Osteoblast (primary cell): ENCODE measurements at places on chromosomes 12 and 14. TPM values are rescaled to one million over a fixed set of nuclear protein-coding genes. Genes with fewer than 3 reads are reported as not detected.

The PLA2G1B gene
- total RNA-seq, result not detected in 2 replicates

The DCAF11 gene
- 73.4 and 84.7 TPM in 2 replicates for total RNA-seq

The DDX47 gene
- total RNA-seq, result 60.8 and 63.6 TPM in 2 replicates

The DNAI7 gene
- 0.29 and 0.36 TPM in 2 replicates for total RNA-seq

DNA sequence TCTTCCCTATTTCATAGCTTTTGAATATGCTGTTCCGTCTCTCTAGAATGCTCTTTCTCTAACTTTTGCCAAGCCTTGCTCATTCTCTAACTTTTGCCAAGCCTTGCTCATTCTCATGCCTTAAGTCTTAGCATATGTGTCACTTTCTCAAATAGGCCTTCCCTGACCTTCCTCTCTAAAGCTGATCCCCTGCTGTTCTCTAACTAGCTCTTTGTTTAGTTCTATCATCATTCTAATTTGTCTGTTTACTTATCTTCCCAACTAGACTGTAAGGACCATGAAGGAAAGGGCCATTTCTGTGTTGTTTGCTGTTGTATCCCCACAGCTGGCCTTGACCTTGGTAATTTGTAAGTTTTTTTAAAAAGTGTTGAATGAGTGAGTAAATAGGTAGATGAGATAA is 71.1 kb downstream of the ZNF641 start:
- no peaks in the 10 kb centered on the region for H3K36me3 ChIP-seq
- H3K27me3 ChIP-seq, result no peaks in the 10 kb centered on the region
- DNase-seq, result no peak
- H3K27ac ChIP-seq, result no peak overlapping the region
- H3K4me1 ChIP-seq, result no peaks in the 10 kb centered on the region
- no peak overlapping the region for H3K4me3 ChIP-seq

The NEUROD4 gene
- not detected in 2 replicates for total RNA-seq

GRCh38 chr14:62776300-62776699 is 269.0 kb downstream of the KCNH5 start:
- H3K27me3 ChIP-seq, result no peaks in the 10 kb centered on the region
- no peak overlapping the region for H3K27ac ChIP-seq
- DNase-seq, result no peak
- H3K36me3 ChIP-seq, result no peaks in the 10 kb centered on the region
- no peaks in the 10 kb centered on the region for H3K4me1 ChIP-seq

GRCh38 chr12:126936181-126936851 is 1330.7 kb upstream of the TMEM132C start:
- DNase-seq, result no peak
- H3K36me3 ChIP-seq, result no peaks in the 10 kb centered on the region
- peak overlapping the region; percentile 39 for H3K4me3 ChIP-seq
- peaks cover 6% of the 10 kb centered on the region for H3K4me1 ChIP-seq

DNA sequence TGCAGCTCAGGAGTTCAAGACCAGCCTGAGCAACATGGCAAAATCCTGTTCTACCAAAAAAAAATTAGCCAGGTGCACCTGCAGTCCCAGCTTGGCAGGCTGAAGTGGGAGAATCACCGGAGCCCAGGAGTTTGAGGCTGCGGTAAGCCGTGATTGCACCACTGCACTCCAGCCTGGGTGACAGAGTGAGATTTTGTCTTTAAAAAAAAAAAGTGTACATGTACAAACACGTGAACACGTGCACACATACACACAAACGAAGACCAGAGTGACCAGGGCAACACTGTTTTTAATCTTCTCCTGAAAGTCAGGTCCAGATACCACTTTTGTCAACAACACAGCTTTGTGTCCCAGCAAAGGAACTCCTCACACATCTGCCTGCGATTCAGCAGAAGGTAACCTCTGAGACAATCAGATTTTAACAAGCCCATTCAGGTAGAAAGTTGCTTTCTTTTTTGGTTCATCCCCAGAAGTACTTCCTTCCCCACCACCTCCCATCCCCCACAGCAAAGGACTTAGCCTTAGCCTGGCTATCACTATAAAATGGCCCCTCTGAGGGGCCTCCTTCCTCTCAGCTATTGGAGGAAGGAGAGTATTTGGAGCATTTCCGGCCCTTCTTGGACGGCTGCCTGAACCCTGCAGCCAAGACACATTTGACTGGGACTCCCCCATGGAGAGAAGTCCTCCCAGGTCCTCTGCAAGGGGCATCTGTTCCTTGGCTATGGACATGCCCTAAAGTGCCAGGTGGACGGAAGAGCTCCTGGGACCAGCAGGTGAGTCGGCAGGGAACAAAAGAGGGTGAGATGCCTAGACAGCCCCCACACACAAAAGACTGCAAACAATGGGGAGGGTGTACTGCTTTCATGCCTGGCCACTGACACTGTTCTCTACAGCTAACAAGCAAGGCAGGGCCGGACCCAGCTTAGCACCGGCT is 9.8 kb downstream of the CTDSP2 start:
- H3K4me3 ChIP-seq, result peak overlapping the region; percentile 7
- DNase-seq, result peak; percentile 83
- no peaks in the 10 kb centered on the region for H3K27me3 ChIP-seq
- H3K27ac ChIP-seq, result peak overlapping the region; percentile 40
- H3K36me3 ChIP-seq, result peaks cover 9% of the 10 kb centered on the region

The GPX2 gene
- total RNA-seq, result not detected in 2 replicates

DNA sequence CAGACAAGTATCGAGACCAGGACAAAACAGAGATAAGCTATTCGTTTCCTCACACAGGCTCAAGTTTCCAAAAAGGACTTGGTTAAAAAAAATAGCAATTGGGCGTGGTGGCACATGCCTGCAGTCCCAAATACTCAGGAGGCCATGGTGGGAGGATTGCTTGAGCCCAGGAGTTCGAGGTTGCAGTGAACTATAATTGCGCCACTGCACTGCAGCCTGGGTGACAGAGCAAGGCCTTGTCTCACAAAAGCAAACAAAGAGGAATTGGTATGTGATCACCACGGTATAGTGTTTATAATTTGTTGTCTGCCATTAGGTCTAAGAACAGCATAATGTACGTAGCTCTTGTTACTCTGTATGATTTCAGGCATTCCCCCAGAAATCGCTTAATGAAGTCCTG is 175.3 kb downstream of the DERA start:
- H3K4me1 ChIP-seq, result no peaks in the 10 kb centered on the region
- H3K36me3 ChIP-seq, result no peaks in the 10 kb centered on the region
- H3K27me3 ChIP-seq, result no peaks in the 10 kb centered on the region
- H3K27ac ChIP-seq, result no peak overlapping the region
- no peak for DNase-seq
- no peak overlapping the region for H3K4me3 ChIP-seq

GRCh38 chr12:44788731-44789130 is 87.4 kb downstream of the NELL2 start:
- H3K36me3 ChIP-seq, result no peaks in the 10 kb centered on the region
- H3K27ac ChIP-seq, result no peak overlapping the region
- H3K27me3 ChIP-seq, result no peaks in the 10 kb centered on the region
- no peak overlapping the region for H3K4me3 ChIP-seq

The CMKLR1 gene
- 6.8 and 9.8 TPM in 2 replicates for total RNA-seq

The OLR1 gene
- under 0.01 and 0.29 TPM in 2 replicates for total RNA-seq

DNA sequence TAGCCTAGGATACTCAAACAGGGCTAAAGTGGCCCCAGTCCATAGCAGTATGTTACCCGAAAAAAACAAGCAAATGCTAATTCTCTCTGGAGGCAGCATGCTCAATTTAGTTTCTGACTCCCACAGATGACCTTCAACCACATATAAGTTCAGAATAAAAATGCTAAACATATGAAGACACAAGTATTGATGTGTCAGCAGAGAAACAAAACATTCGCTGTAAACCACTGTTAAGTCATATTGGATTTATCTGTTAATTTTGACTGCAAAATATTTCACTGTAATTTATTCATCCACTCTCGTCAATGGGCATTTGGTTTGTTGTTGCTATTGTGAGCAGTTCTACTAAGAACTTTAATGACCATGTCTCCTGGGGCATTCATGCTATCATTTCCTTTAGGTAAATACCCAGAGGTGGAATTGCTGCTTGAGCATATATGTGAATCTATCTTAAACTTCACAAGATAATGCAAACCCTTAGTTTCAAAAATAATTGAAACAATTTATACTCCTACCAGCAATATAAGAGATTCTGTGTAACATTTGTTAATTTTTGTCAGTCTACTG is 36.5 kb downstream of the WBP11 start:
- H3K4me1 ChIP-seq, result peaks cover 12% of the 10 kb centered on the region
- no peaks in the 10 kb centered on the region for H3K36me3 ChIP-seq
- no peak overlapping the region for H3K4me3 ChIP-seq
- DNase-seq, result no peak
- H3K27ac ChIP-seq, result no peak overlapping the region

DNA sequence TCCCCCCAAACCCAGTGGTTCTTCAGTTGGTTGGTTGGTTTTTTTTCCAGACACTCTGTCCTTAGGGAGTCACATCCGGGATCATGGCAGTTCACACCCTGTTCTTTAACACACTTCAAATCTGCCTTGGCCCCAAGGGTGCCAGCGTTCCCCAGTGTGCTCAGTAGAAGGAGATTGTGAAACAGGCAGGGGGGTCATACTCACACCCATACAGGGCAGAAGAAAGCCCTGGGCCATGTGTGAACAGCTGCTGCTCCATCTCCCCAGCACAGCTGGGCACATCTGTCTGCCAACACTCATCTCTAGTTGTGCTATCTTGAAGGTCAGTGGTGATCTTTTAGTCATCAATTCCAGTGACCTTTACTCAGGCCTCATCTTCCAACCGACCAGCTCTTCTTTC is 64.4 kb upstream of the FUT8 start:
- H3K4me3 ChIP-seq, result no peak overlapping the region
- peaks cover 4% of the 10 kb centered on the region for H3K4me1 ChIP-seq
- no peaks in the 10 kb centered on the region for H3K27me3 ChIP-seq
- DNase-seq, result no peak
- no peak overlapping the region for H3K27ac ChIP-seq

The IGF1 gene
- total RNA-seq, result 0.72 and 0.88 TPM in 2 replicates

The SLC39A2 gene
- 0.72 TPM in 1 of 2 replicates, not detected in the other for total RNA-seq

DNA sequence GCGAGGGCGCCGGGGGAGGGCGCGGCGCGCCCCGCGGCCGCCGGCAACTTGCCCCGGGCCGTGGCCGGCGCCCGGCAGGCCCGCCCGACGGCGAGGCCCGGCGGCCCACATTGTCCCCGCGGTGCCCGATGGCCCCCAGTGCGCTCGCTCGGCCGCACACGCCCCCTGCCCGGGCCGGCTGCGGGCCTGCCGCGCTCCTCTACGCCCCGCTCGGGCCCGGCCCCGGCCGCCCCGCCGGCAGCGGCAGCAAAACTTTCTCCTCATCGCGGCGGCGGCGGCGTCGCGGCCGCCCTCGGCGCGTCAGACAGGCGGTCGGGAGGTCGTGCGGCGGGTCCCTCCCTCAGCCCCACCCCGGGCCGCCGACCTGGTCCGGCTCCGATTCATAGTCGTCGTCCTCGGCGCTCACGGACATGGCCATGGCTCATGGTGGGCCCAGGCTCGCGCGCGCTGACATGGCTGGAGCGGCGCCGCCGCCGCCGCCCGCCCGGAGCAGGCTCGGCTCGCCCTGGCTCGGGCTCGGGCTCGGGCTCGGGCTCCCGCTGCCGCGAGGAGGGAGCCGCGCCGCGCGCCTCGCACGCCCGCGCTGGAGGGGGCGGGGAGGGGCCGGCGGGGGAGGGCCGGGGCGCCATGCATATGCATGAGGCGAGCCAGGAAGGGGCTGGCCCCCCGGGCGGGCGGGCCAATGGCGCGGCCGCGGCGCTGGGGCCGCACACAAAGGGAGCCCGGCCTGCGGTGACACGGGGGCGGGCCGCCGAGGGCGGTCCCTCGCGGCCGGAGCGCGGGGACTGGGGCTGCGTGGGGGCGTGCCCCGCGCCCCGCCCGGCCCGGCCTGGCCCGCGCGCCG is 67.1 kb downstream of the RNF34 start:
- H3K4me3 ChIP-seq, result peak overlapping the region; percentile 80
- H3K27me3 ChIP-seq, result no peaks in the 10 kb centered on the region
- no peaks in the 10 kb centered on the region for H3K36me3 ChIP-seq

- H3K4me1 ChIP-seq, result peaks cover 3% of the 10 kb centered on the region
- H3K4me3 ChIP-seq, result no peak overlapping the region
- peaks cover 3% of the 10 kb centered on the region for H3K36me3 ChIP-seq
- no peak for DNase-seq
- H3K27me3 ChIP-seq, result no peaks in the 10 kb centered on the region
Measured at GRCh38 chr12:45315462-45315861, 99.6 kb downstream of the ANO6 start.

- H3K27ac ChIP-seq, result no peak overlapping the region
- H3K36me3 ChIP-seq, result no peaks in the 10 kb centered on the region
- no peak for DNase-seq
- peaks cover 9% of the 10 kb centered on the region for H3K4me1 ChIP-seq
- H3K27me3 ChIP-seq, result no peaks in the 10 kb centered on the region
Measured at GRCh38 chr12:27437839-27438238, 8.7 kb upstream of the SMCO2 start.

GRCh38 chr12:112906712-112907414 is at the start of gene OAS1:
Gene OAS1, plus strand, starts transcription at chr12:112906962. Its CDS starts 78 bp downstream, at chr12:112907040.
- H3K27ac ChIP-seq, result no peak within 1 kb of the TSS
- peaks cover 18% of the 10 kb centered on the region for H3K27me3 ChIP-seq
- H3K36me3 ChIP-seq, result no peaks in the 10 kb centered on the region
- DNase-seq, result peak; percentile 52
- H3K4me1 ChIP-seq, result peaks cover 23% of the 10 kb centered on the region

- DNase-seq, result no peak
- H3K27me3 ChIP-seq, result no peaks in the 10 kb centered on the region
- no peaks in the 10 kb centered on the region for H3K36me3 ChIP-seq
- H3K4me1 ChIP-seq, result no peaks in the 10 kb centered on the region
- H3K27ac ChIP-seq, result no peak overlapping the region
- H3K4me3 ChIP-seq, result no peak overlapping the region
Measured at GRCh38 chr14:97061198-97061597, 264.0 kb downstream of the VRK1 start.

DNA sequence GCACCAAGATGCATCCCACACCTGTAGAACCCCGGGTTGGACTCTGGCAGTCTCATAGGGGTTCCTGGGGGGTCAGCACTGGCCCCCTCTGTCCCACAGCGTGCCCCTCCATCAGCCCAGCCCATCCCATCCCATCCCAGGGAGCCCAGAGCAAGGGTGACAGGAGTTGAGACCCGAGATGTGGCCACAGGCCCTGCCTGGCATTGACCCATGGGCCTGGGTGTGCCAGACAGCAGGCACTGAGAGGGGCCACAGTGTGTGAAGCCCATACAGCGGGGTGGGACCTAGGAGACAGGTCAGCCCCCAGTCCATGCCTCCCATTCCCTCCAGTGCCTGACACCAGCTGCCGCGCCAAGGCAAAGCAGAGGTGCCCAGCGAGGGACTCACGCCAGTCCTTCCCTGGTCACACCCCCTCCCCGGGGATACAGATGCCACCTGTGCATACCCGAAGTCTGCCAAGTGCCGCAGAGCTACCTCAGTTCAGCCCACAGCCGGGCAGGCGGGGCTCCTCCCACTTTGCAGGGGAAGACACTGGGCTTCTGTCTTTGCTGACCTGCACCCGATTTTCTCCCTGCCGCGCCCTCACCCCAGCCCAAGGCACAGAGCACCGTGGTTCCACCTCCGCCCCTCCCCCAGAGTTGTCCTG is 50.4 kb downstream of the CYP46A1 start:
- no peaks in the 10 kb centered on the region for H3K27me3 ChIP-seq
- peaks cover 11% of the 10 kb centered on the region for H3K4me1 ChIP-seq
- DNase-seq, result peak; percentile 83
- no peaks in the 10 kb centered on the region for H3K36me3 ChIP-seq
- no peak overlapping the region for H3K4me3 ChIP-seq
- H3K27ac ChIP-seq, result no peak overlapping the region

The GAS2L3 gene
- 29.3 and 33.3 TPM in 2 replicates for total RNA-seq
